ENCODE measurements at places on chromosomes 3 and 15.
A peak's percentile ranks its signal among the peaks of the same experiment; 100 is the strongest.

GRCh38 chr3:174243171-174243570, 616.0 kb upstream of the NAALADL2 start:
- no peak for DNase-seq

DNA sequence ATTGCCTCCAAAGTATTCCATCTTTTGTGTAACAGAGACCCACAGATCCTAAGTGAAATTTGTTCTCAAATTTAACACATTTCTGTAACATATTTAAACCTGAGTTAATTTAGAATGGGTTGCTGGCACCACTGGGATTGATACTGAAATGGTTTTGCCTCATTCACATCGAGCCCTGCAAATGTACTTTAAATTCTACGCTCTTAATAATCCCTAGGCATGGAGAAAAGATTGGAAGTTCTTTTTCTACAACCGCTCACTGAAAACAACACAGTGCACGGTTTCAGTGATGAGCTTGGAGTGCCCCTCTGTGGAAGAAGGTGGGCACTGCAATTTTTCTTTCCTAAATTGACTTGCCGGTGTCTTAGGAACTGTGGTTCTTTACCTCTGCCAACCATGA, 109.9 kb upstream of the ATP11B start:
- peak; percentile 77 for DNase-seq

GRCh38 chr3:42535981-42536784, 33.7 kb downstream of the VIPR1 start:
- DNase-seq = peak; percentile 73

DNA sequence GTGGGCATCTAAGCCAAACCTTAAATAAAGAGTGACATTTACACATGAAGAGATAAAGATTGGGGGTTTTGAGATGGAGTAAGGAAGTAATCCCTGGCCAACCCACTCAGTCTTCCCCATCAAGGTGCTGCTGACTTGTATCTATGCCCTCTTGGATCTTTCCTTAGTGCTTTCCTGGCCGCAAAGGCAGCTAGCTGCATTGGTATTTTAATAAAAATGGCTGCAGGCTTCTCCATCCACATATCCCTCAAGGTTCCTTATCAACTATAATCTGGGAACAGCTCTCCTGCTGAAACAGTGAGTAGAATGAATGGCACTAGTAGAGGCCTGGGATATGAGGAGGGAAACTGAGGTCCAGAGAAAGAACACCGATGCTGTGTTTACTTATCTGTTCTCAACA, 122.2 kb upstream of the ANKRD28 start:
- DNase-seq = no peak

GRCh38 chr3:129563332-129563731, 20.4 kb downstream of the H1-8 start:
- DNase-seq = no peak

DNA sequence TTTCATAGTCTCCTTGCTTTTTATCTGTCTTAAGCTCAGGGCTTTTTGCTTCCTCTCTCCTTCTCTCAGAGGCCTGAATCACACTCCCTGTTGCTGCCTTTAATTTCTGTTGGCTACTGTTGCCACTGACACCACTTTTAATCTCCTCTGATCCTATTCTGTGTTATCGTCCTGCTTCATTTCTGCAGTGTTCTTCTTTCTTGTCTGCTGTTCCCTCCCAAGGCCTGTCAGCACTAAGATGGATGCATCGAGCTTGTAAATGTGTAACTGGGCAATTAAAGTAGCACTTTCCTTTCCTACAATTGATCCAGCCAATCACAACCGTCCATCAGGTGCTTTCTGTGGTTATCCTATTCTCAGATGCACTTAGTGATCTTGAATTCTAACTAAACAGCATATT, 71.3 kb upstream of the VEPH1 start:
- DNase-seq = no peak

DNA sequence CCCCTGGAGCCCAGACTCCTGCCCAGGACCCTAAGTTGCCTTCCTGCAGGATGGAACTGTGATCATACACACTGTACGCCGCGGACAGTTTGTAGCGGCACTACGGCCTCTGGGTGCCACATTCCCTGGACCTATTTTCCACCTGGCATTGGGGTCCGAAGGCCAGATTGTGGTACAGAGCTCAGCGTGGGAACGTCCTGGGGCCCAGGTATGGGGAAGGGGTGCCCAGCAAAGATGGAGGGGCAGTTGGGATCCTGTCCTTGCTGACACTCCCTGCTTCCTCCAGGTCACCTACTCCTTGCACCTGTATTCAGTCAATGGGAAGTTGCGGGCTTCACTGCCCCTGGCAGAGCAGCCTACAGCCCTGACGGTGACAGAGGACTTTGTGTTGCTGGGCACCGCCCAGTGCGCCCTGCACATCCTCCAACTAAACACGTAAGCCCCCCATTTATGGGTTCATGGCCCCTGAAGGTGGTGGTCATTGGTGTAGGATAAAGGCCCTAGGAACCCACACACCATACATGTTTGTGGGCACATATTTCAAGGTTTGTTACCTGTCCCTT, 28.8 kb downstream of the NBEAL2 start:
- DNase-seq = no peak

- DNase-seq = no peak
These were observed 1.8 kb upstream of the RPL14 start for GRCh38 chr3:40455328-40455727.

DNA sequence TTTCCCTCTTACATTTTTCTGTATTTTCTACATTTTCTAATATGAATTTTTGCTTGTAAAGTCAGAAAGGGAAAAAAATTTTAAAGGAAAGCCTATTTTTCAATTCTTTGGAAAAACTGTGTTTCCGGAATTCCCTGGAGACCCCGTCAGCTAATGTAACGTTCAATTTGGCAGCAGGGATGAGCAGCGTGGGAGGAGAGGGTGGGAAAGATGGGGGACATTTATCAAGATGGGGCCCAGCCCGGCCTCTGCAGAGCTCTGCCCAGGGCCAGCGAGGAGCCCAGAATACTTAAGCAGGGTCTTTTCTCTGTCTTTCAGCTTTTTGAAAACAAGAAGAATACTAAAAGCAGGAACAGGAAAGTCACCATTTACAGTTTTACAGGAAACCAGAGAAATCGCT, 129.0 kb downstream of the LRRK1 start:
- DNase-seq = no peak

DNA sequence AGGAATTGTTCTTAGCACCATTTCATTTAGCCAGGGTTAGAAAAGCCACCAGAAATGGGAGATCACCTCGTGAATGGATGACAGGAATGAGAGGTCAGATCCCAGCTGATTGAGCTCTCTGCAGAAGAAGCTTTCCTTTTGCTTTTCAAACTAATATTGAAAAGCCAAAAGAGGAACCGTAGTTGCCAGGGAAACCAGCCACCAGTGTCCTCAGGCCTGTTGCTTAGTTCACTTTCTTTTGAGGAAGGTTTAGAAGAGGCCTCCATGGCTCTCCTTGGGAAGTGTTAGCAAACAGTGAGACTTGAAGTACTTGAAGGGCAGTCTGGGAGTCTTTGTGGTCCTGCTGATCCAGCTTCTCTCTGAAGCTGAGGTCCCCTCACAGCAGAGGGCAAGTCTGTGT, 7.4 kb upstream of the CCK start:
- DNase-seq = no peak

DNA sequence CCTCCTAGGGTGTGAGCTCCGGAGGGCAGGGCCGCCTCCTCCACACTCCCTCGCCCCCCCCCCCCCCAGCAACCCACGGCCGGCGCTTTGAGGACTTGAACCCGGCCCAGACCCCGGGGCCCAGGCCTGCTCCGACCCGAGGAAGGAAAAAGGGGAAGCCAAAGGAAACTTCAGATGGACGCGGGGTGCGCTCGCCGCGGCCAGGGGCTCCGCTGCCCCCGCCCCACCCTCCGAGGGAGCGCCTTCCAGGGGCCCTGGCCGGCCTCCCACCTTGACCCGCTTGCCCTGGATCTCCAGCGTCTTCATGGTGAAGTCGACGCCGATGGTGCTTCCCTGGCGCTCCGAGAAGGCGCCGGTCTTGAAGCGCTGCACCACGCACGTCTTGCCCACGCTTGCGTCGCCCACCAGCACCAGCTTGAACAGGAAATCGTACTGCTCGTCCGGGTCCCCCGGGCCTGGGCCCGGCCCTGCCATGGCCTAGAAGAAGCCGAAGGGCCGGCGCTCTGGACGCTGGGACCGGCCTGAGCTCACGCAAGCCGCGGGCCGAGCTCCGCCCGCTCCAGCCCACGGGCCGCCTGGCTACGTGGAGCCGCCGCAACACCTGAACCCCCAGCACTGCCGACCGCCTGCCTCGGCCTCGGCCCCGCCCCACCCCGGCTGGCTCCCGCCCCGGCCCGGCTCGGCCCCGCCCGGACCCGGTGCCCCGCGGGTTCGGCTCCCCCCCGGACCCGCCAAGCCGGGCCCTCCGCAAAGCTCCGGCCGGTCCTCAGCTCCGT, 400 bp downstream of the RAB43 start:
- peak; percentile 42 for DNase-seq

- DNase-seq = no peak
These were observed 51.3 kb downstream of the MYLK start for GRCh38 chr3:123832692-123833397.

GRCh38 chr3:67641451-67641850, 13.0 kb downstream of the SUCLG2 start:
- no peak for DNase-seq

- peak; percentile 31 for DNase-seq
These were observed 101.6 kb downstream of the ZPLD1 start for GRCh38 chr3:102536456-102536855.

- DNase-seq = no peak
These were observed 3.0 kb downstream of the ISLR start for GRCh38 chr15:74176262-74177214.

DNA sequence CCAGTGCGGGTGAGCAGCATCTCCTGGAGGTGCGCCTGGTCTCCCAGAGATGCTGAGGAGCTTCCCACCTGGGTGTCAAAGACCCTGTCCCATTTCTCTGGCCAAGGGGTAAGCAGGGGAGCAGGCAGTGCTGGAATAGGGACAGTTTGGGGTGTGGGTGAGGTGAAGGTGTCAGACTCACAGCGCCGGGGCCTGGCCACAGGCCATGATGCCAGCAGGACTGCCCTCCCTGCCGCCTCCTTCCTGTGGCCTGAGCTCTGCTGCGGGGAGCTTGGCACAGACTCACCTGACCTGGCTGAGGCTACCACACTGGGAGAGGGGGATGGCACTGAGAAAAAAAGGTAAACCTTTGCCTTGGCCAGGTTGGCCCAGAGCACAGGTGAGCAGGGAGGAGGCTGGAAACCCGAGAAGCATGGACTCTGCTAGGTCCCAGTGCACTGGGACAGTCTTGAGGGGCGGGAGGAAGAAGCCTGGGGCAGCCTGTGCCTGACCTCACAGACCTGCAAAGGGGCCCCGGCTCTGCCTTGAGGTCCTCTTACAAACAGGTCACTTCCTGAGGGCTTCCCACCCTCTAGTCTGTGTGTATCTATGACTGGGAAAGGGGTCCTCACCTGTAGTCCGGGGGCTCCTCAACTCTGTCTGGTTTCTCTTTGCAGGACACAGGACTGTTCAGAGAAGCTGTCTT, 28.2 kb downstream of the GRAMD2A start:
- DNase-seq = no peak

GRCh38 chr3:128076483-128077201, 24.4 kb downstream of the SEC61A1 start:
- DNase-seq = no peak
